ENCODE measurements at places on chromosomes 7 and 10.

GRCh38 chr10:30459283-30459682 lies 25.3 kb downstream of the MAP3K8 start:
- no peak for DNase-seq

DNA sequence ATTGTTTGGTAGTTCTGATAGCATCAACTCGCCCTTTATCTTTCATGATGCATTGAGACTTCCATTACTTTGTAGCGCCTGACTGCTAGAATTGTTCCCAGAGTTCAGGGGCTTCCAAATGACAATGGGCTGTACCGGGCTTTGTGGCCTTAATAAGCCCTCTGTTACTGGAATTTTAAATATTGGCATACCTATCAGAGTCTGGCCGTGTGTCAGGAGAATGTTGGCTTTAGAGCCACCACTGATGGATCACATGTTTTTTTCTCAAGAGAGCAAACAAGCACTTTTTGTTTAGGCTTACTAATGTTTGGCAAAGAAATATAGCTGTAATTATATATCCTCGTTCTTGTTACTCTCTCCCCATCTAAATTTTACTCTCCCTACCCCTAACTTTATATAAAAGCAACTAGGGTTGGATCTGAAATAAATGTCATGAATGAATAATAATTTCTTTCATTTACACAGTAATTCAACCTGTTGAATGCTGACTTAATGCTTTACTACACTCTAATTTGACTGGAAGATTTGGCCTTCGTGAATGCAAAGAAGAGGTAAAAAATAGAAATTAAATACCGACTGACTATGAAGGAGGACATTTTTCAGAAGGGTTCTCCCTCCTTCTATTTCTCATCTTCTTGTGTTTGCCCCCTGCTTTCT lies 396.7 kb downstream of the AUTS2 start:
- no peak for DNase-seq

DNA sequence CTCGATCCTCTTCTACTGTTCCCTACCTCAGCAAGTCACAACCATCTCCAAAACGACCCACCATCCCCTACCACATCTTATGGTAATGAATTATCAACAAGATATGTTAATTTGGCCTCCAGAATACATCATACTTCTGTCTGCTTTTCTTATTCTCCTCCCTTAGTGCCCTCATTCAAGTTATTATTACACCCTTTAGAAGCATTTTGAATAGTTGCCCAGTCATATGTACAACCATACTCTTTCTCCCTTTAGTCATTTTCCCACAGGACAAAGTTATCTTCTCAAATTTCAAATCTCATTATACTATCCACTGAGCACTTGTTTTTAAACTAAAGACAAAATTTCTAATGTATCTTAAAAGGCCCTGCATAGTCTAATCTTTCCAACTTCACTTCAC lies 71.0 kb downstream of the GNAT3 start:
- no peak for DNase-seq

GRCh38 chr7:73811760-73812168 lies 19.0 kb upstream of the CLDN4 start:
- DNase-seq = no peak

DNA sequence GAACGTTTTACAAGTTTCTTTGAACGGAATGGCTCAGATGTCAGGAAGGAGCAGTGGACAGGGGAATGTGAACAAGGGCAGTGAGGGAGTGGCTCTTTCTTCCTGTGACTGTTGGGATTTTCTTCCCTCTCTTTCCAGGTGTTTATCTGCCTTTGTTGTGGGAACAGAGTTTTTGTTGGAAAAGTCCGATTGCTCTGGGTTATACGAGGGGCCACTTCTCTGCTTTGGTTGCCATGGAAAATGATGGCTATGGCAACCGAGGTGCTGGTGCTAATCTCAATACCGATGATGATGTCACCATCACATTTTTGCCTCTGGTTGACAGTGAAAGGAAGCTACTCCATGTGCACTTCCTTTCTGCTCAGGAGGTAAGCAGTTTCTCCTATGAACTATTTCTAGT lies 41.4 kb downstream of the ZRANB1 start:
- DNase-seq = no peak

DNA sequence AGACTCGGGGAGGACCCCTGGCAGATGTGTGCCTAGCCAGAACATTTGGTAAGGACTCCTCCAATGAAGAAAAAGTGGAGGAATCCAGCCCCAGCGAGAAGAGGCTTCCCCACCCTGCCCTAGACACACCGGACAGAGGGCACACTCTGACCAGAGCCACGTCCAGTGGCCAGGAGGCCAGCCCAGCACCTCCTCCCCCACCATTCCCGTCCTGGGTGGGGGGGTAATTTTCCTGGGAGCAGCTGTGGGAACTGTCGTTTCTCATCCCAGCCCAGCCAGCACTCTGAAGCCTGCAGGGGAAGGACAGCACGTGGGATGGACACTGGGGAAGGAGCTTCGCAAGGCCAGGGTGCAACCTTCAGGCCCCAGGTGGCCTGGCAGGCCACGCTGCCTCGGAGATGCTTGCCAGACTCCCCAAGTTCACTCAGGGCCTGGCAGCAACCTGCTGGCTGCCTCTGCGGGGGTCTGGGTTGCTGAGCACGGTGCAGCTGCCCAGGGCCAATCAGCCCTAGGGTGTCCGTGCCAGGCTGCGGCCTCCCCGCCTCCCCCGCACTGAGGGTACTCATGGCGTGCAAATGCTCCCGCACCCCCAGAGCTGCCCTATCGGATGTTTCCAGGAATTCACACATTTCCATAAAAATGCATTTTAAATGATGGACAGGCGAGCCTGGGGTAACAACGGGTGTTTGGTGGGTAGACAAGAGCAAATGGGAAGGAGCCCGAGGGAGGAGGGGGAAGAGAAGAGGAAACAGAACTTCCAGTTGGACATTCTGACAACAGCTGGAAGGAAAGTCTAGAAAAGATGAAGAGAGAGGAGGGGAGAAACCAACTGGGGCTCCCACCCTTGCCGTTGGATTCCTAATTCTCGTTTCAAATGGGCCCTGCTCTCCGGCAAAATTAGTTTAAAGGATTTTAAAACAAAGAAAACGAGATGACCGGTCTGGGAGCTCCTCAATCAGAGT lies 1.9 kb upstream of the EN2 start:
- DNase-seq = no peak

DNA sequence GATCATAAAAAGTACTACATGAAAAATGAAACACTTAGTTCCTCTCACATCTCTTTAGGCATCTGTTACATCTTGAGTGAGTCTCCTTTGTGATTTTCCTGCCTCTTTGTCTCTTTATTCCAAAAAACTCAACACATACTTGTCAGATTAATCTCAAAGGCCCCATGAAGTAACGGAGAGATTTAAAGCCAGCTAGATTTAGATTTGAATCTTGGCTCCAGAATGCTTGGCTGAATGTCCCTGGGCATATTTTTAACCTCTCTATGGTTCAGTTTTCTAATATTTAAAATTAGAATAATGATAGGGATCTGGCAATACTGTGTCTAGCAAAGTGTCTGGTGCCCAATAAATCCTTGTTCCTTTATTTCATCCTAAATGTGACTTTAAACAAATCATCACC lies 140.0 kb downstream of the DGKB start:
- no peak for DNase-seq

- DNase-seq = no peak
These were observed 33.2 kb upstream of the BAIAP2L1 start for GRCh38 chr7:98434087-98434486.

- no peak for DNase-seq
These were observed 25.9 kb downstream of the ADCY1 start for GRCh38 chr7:45599851-45600706.

DNA sequence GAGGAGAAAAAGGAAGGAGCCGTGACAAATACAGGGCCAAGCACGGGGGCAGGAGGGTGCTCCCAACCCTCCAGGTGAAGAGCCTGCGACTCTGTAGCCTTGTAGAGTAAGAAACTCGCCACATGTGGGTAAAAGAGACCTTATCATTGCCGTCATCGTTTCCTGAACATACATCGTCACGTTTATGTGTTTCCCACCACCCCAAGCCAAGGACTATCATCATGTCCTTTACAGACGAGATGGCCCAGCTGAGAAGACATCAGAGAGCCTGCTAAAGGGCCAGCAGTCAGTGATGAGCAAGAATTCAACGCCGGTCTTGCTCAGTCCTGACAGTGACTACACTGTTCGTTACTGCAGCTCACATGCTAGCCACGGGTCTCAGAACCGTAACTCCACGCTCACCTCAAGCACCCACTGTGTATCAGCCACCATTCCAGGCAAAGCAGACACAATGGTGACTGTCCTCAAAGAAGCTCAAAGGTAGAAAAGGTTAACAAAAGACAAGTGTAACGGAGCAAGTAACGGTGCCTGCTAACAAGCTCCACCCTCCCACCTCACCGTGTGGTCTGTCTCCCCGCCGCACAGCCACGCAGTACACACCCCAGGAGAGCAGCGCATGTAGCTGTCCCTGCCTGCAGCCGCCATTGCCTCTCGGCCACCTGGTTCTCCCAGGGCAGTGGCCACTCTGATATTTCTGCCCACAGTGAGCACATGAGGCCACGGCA lies 147.8 kb downstream of the MAD1L1 start:
- no peak for DNase-seq

DNA sequence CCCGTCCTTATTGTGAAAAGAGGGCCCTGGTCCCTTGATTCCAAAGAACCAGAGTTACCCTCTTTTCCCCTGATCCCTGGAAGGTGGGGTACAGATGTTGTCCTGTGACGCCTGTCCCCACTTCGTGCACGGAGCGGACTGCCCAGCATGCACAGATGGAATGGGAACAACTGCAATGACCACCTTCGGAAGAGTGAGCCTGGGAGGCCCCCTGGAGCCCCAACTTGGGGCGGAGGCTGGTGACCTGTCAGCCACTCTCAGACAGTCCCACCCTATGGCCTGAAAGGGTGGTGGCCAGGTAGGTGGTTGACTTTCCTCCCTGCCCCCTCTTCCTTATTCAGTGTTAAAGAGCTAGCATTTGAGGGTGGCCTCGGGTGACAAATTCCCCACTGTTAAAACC lies 196.6 kb upstream of the GALNT17 start:
- no peak for DNase-seq

DNA sequence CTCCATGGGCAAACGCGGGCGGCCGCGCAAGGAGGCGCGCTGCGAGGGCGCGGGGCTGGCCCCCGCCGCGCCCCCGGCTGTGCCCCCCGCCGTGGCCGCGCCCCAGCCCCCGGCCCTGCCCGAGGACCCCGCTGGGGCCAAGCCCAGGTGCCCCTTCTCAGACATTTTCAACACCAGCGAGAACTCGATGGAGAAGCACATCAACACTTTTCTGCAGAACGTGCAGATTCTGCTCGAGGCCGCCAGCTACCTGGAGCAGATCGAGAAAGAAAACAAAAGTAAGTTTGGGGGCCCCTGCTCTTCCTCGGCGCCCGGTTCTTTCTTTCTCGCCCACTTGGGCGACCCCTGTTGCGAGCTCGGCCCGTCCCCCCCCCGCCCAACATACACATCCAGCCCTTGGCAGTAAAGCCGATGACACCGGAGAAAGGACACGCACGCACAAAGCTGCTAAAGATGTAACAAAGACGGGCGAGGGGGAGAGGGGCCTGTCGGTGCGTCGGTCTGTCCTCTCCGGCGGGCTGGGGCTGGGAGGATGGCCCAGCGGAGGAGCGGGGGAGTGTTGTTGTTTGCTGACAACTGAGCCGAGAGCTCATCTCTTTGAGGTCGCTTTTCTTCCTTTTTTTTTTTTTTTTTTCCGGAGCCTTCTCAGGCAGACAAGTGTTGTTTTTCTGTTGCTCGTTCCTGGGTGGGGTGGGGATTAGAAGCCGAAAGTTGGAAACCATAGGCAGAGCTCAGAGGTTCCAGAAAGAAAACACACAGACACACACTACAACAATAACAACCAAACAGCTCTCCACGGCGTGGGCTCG lies 604 bp downstream of the MXI1 start:
- DNase-seq = no peak

DNA sequence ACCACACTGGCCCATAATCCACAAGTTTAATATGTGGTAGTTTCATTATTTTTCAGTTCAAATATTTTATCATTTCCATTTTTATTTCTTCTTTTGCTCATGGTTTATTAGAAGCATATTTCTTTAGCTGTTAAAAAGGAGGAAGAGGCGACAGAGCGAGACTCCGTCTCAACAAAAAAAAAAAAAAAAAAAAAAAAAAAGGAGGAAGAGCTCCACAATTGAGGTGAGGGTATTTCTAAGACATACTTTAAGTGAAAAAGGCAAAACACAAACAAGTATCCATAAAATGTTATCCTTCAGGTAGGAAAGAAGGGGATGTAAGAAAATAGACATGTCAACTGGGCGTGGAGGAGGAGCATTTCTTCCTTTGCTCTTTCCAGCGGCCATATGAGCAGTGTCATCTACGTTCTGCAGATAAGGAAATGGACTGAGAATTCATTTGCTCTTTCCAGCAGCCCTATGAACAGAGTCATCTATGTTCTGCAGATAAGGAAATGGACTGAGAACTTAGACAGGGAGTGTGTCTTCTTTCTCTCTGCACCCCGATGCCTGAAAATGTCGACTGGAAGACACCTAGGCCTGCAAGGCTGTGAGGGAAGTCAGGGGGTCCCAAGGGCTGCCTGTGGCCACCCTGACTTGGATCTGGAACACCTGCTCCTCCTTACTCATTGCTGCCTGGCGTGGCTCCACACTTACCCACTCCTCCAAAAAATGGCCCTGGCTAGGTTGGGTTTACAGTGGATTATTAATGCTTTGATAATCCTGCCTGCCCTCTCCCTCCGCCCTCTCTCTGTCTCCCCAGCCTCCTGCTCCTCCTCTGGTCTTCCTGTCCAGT lies 18.9 kb upstream of the RAMP3 start:
- no peak for DNase-seq

GRCh38 chr7:121595758-121596696 lies 199.9 kb upstream of the FAM3C start:
- no peak for DNase-seq

DNA sequence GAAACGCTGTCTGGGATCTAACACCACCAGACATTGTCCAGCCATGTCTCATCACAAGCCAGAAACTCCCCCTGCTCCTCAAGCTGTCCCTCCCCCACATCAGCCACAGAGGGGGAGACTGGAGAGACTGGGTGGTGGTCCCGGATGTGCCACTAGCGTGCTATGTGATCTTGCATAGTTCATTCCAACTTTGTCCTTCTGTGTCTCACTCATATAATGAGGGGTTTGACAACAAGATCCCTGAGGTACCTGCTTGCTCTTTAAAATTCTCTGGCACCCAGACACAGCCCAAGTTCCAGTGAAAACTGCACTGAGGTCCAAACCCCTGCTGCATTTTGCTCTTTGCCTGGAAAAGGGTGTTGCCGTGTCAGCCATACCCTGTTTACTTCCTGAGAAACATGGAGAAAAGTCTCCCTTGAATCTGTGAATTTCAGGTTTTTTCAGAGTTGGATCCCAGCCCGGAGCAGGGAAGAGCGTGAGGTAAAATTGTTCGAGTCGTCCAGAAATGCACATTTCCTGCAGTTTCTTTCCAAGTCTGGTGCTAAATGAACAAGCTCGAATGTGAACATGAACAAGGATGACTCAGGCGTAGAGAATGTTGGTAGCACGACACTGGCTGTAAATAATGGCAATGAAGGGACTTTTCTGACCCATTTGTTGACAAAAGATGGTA lies 156.6 kb downstream of the CCDC3 start:
- no peak for DNase-seq

GRCh38 chr7:155794196-155794595 lies 18.1 kb downstream of the SHH start:
- DNase-seq = no peak

All from esophagus squamous epithelium (tissue), 5 donors.